DMS 273 treated with DMSO at 0.1 percent for 48 hours (cell line): ENCODE measurements at places on chromosomes 6 and 20.

DNA sequence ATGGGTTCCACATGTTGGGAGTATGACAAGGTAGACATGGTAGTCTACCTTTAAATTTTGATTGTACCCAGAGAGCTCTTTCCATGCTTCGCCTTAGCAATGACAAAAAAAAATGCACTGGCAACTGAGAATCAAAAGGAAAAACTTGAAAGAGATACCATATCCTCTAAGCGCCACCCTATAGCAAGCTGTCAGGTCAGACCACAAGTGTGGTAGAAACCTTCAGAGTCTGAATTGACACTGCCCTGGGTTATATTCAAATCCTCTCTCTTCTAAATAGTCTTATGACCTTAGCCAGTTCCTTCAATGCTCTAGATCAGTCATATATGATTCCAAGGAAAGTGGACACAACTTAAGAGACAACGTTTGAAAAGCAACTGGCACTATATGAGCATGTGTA, 45.6 kb upstream of the SMLR1 start:
- DNase-seq: no peak

GRCh38 chr6:170039156-170040114, 251.4 kb downstream of the DLL1 start:
- DNase-seq: no peak

GRCh38 chr6:151948002-151948743, 140.7 kb downstream of the ESR1 start:
- no peak for DNase-seq

GRCh38 chr6:63268574-63268973, 51.2 kb downstream of the LGSN start:
- DNase-seq: no peak

DNA sequence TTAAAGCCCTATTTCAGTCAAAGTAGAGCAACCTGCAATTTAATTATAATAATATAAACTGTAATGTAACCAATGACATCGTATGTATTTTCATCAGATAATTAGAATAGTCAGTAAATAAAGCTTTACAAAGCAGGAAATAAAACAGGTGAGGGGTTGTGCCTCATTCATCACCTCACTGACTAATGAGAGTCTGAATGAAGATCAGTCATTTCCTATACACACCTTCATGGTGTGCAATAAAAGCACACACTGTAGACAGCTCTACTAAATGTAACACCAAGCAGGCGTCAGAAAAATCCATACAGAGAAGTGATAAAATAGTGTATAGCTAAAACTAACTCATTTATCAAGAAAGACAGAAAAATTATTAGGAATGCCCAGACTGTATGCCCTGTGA, 105.9 kb downstream of the MAN1A1 start:
- DNase-seq: no peak

- no peak for DNase-seq
These were observed 191.3 kb upstream of the DEFB112 start for GRCh38 chr6:50240986-50241385.

- no peak for DNase-seq
These were observed 3.6 kb downstream of the SHLD1 start for GRCh38 chr20:5753814-5754213.

DNA sequence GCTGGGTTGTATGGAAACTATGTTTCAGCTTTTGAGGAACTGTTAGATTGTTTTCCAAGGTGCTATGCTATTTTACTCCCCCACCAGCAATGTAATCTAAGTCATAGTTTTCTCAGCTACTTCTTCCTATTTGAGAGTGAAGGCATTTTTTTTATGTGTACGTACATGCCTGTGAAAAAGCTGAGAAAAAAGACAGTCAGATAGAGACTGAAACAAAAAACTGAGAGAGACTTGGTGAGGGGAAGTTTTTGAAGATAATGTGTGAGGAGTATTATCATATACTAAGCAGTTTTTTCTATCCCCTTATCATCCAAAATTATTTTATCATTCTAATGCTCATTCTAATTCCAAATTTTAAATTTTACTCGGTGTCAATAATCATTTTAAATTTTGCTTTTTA, 780.0 kb downstream of the BCKDHB start:
- DNase-seq: no peak

DNA sequence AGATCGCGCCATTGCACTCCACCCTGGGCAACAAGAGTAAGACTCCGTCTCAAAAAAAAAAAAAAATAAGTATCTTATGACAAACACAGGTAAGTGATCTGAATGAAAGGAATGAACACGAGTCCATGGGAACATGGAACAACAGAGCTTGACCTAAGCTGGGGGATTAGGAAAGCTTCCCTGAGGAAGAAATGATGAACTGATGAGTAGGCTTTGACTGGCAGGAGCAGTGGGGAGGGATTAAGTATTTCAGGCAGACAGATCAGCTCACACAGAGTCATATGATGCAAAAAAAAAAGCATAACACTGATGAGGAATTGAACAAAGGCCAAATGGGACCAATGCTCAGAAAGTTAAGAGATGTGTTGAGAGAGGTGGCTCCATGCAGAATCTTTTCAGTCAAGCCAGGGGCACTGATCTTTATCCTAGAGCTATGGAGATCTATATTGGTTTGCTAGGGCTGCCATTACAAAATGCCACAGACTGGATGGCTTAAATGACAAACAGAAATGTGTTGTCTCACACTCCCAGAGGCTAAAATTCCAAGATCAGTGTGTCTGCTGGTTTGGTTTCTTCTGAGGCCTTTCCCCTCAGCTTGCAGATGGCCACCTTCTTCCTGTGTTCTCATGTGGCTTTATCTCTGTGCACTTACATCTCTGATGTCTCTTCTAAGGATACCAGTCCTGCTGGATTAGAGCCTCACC, 85.6 kb downstream of the ANKRD6 start:
- DNase-seq: no peak

GRCh38 chr6:110468731-110469130, 7.7 kb downstream of the SLC22A16 start:
- DNase-seq: no peak

DNA sequence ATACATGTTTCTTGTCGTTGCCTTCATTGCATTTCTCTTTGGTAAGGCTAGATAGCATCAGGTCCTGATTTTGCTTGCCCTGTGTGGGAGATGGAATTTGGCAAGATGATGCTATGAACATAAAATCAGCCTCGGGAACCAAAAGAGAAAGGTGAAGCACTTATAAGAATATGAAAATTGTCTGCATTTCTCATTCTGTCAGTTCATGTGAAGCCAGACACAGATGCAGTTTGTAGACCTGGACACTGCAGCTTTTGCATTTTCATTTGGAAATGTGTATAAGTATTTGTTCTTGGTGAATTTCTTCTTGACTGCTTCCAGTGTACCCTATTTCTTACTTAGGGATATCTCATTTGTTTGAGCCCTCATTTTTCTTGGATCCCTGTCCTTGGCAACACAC, 1.3 kb downstream of the YWHAB start:
- no peak for DNase-seq

DNA sequence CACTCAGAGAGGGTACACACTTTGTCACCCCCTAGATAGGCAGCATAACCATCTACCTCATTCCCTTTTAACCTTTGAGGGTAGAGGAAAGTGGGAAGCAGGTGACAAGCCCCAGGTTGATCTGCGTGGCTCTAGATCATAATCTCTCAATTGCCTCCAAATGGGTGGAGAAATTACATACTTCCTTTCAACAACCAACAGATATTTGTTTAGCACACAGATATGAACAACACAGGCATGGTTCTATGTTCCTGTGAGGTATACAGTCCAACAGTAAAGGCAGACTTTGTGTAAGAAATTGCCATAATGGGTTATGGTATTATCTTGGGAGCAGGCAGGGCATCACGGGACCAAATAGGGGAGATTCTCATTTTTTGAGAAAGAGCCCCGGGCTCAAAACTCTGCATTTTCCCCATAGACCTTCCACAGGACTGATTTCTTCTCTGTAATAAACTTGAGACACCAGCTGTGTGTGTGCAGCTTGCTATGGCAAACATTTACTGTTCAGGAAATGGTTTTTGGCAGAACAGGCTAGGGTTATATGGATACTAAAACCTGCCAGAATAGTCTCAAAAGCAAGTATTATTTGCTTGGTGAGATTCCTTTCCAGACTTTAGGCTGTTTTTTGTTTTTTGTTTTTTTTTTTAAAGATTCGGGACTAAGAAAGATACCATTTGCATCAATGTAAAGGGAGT, 126.2 kb downstream of the CD164 start:
- DNase-seq: no peak

DNA sequence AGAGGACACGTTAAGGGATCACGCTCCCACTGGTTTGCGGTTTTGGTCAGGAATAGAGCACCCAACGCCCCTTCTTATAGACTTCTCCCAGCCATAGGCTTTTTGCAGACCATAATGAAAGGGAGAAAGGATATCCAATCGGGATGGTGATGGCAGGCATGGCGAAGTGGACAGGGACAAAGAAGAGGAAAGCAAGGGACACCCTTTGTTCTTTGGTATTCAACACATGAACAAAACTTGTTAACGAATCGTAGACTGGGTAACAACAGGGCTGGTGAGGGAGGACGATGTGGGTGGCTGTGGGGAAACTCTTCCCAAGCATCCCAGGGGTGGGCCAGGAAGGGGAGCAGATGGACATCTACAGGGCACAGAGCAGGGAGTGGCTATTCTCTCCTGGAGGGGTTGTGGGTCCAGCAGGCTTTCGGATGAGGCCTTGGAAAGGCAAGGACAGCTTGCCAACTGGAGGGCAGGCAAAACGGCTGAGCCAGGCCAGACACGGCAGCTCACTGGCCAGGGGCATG, 1.4 kb upstream of the HSP90AB1 start:
- no peak for DNase-seq

- no peak for DNase-seq
These were observed 683.3 kb downstream of the QKI start for GRCh38 chr6:164097551-164098398.

DNA sequence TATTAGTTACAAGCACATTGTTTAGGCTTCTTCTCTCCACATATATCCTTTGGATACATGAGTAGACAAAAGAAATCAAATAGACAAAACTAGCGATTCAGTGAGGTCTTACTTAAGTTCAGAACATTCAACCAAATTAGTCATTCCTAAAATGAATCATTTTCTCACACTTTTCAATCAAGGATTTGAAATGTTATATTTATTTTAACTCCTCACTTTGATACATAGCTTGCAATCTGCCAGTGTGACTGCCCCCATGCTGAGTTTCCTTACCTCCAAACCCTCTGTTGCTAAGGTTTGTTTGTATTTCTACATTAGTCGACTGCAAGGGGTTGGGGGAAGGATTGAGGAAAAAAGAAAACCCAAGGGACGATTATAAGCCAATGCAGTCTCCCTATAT, 3.5 kb upstream of the MOXD1 start:
- DNase-seq: no peak

DNA sequence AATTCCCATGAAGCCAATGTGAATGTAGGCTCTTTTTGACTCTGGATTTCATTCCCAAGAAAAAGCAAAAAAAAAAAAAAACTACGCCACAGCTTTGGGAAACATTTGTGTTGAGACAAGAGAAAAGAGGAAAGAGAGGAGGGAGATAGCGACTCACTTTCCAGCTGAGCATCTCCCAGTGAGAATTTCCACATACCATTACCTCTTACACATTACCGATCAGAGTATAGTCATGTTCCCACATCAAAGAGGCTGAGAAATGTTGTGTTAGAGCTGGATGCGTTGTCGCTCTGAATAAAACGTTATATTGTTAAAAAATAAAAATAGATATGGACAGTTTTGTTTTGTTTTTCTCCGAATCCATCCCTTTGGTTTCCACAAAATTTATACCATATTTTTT, 1019.3 kb upstream of the ADGRB3 start:
- no peak for DNase-seq

DNA sequence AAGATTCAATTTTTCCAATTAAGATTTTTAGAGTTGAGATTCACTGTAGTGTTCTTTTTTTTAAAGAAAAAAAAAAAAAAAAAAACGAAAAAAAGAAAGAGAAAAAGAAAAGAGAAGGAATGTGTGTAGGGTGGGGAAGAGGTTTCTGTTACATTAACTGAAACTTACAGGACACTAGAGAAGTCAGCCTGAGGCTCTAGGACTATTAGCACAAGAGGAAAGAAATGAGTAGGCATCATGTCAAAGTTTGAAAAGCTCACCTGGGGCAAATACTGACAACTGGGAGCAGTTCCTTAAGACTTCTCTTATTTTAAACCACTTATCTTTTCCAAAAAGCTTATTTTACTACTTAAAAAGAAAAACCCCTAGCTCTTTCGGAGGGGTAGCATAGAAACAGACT, 185.9 kb downstream of the DST start:
- no peak for DNase-seq

DNA sequence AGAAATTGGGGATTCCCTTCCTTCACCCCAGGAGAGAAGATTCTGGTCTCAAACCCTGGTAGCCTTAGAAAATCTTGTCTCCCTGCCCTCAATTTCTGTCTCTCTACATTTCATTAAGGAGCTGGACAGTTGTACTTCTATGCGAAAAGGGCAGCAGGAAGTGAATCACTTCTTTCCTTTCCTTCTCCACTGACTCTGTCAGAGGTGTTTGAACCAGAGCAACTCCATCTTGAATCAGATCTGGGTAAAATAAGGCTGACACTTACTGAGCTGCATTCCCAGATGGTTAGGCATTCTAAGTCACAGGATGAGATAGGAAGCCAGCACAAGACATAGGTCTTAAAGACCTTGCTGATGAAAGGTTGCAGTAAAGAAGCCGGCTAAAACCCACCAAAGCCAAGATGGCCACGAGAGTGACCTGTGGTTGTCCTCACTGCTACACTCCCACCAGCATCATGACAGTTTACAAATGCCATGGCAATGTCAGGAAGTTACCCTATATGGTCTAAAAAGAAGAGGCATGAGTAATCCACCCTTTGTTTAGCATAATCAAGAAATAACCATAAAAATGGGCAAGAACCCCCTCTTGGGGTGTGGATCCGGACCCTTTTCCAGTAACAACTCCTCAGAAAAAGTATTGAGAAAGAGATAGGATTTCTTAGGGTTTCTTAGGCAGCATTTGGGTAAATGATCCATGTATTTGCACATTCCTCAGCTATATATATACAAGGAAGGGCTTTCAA, 95.8 kb upstream of the PLCB4 start:
- DNase-seq: no peak

DNA sequence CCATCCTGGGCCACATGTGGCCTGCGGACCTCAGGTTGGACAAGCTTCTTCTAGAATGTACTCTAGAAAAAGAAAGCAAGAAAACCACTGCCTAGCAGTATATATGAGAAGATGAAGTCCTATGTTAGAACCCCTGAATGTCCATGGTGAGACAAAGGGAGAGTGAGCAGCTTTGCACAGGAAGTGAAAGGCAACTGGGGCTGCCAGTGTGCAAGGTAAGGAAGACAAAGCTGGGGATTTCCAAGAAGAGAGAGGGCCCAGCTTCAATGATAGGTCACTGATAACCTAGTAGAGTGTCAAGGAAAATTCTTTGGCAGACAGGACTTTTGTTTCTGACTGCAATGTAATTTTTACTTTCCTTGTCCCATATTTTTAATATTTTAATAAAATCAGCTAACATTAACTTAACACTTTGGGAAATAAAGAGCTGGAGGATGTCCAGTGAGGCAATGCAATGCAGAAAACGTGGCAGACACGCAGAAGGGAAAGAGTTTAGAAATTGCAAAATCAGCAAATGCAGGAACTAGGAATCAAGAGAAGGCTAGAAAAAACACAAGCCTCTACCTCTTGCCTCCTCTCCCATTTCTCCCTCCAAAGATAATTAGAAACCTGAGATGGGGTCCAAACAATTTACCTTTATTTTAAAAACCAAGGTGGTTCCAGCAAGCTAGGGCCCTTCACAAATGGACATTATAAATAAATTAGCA, 47.4 kb downstream of the CYP39A1 start:
- no peak for DNase-seq
